ENCODE measurements at places on chromosomes 13 and 19.

GRCh38 chr13:112579310-112579843 is 8.6 kb downstream of the TUBGCP3 start:
- no peak for DNase-seq

GRCh38 chr19:21581646-21582240 is 76.3 kb downstream of the ZNF429 start:
- no peak for DNase-seq

- no peak for DNase-seq
These were observed 8.9 kb downstream of the PIP5K1C start for GRCh38 chr19:3691372-3691716.

GRCh38 chr19:9791552-9792205 is 23.1 kb upstream of the ZNF846 start:
- peak; percentile 96 for DNase-seq

- DNase-seq: no peak
These were observed 823 bp upstream of the ZNF567 start for GRCh38 chr19:36686365-36687213.
